ENCODE measurements at places on chromosomes 4 and X.

DNA sequence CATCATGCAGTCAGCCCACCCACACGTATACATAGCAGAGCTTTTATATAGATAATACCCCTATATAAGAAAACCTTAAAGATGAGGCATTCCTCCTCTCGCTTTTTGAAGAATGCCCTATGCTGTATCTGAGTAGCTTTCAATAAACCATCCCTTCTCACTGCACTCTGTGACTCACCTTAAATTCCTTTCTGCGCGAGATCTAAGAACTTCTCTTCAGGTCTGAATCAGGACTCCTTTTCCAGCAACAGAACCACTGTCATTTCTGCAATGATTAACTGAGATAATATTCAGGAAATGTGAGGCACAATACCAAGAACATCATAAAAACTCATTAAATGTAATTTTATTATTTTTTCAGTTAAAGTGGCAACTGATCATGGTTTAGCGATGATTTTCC is 76.4 kb upstream of the DCLK2 start:
- no peak for DNase-seq

- DNase-seq, result no peak
Observed at GRCh38 chr4:16820329-16820728, 78.1 kb downstream of the LDB2 start.

DNA sequence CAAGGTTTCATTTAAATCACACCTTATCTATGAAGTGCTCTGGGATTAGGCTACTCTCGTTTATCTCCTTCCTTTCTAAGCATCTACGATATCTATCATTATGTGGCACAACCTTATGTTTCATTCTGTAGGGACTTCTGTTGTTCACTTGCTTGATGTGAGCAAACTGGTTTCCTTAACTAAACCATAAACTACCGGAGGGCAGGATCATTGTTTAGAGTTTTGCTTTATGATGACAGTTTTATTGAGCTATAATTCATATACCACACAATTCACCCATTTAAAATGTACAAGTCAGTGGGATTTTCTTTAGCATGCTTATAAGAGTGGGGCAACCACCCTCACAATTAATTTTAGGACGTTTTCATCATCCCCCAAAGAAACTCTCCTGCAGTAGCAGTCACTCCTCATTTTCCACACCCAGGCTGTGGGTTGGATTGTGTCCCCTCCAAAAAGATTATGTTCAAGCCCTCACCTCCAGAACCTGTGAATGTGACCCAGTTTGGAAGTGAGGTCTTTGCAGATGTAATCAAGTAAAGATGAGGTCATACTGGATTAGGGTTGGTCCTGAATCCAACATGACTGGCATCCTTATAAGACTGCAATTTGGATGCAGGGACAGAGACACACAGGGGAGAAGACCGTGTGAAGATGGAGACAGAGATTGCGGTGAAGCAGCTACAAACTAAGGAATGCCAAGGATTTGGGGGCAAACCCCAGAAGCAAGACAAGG is 42.1 kb upstream of the SH3RF1 start:
- no peak for DNase-seq

GRCh38 chrX:24019448-24019847 is 7.5 kb downstream of the KLHL15 start:
- DNase-seq, result no peak

DNA sequence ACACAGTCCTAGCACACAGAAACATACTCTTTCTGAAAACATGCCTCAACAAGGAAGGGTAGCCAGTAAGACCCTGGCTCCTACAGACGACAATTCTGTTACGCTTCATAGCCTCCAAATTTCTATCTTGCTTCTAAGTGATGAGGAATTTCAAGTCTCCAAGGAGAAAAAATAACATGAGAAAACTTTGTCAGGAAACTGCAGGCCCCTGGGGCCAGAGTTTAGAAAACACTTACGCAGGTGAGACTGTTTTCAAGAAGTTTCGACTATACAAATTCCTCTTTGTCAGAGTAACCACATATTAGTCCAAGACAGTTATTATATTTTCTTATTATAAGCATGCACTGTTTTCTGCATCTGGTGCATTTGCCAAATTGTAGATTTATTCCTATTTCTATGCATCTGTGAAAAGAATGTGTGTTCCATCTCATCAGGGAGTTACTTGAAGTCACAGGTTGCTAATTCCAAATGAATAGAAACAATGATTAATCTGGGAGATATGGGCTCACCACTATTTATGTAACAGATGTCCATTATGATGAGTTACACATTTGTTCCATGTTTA is 30.3 kb upstream of the HCCS start:
- no peak for DNase-seq

GRCh38 chr4:185716141-185716551 is 95.8 kb downstream of the SORBS2 start:
- no peak for DNase-seq

- DNase-seq, result no peak
Observed at GRCh38 chr4:182063651-182064050, 179.6 kb upstream of the TENM3 start.

DNA sequence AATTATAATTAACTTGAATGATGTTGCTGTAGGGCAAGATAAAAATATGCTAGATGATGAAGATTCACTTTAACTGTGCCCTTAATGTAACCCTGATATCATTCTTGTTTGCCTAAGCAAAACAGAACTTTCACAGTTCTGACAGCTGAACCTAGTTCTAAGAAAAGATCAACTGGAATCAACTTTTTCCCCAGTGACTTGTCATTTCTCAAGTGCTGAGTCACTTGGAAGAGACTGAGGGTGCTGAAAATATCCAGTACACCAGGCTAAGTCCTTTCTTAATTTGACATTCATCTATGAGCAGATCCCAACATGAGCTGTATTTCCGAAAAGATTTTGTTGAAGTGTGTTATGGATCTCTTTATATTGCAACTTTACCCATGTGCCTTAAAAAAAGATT is 140.4 kb downstream of the MID1IP1 start:
- DNase-seq, result no peak

DNA sequence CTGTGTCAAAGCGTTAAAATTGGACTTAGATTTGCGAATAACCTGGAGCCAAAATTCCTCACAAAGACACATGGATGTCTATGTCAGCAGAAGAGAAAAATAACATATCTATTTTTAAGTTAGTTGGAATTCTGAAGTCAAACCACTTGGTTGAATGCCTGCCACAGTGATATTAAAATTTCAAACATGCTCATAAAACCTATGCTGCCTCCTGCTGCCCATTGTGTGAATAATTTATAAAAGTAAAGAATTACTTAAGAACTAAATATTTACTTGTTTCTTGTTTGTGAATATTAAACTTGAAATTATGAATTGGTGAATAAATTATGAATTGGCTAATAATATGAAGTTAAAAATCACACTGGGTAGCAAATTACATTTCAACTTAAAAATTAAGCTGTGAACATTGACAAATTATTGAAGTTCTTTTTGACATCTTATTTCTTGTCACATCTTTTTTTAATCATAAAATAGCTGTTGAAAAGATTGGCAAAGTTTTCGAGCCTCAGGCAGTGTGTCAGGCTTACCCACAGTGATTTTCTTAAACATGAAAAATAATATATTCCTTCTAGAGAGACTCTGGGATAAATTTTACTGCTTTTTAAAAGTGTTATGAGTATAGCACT is 35.4 kb downstream of the FABP2 start:
- DNase-seq, result no peak

- DNase-seq, result no peak
Observed at GRCh38 chr4:3725936-3726870, 40.0 kb upstream of the ADRA2C start.
